ENCODE measurements at places on chromosomes 4 and X.

DNA sequence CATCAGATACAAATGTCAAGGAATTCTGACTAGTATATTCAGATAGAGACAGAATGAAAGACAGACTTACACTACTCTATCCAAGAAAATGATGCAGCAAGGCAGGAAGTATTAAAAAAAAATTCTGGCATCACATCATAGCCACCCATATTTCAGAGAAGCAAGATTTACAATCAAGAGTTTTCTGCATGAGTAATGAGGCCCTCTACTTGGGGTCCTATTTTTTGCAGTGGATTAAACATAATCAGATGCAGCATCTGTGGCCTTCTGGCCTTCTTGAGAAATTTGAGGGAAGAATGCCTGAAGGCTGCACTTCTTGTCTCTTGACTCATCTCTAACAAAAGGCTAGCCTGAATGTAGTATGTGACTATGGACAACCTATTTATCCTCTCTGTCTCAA is 48.2 kb upstream of the SLIT2 start:
- DNase-seq: no peak

DNA sequence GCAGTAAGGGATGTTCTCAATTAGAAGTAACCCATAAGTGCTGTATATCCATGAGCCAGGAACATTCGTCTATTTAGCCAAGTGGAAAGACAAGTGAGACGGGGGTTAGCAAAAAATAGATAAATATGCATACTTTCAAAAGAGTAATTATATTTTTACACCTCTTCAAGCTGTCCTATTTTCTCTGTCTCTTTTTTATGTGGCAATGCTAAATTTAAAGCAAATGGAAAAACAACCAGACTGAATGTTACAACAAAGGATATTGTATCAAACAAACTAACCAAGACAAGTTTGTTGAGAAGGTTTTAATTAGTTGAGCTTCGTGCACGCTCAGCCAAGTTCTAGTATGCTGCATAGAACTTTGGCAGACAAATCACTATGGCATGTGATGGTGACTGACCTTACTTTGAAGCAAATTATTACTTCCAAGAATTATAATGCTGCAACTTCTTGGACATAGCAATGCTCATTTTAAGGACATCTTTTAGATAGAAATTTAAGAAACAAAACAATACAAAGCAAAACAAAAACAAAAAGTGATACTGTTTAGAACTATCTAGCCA is 61.4 kb upstream of the TMEM150C start:
- DNase-seq: no peak

GRCh38 chrX:107429090-107429489 is 20.4 kb upstream of the FRMPD3 start:
- DNase-seq: no peak

DNA sequence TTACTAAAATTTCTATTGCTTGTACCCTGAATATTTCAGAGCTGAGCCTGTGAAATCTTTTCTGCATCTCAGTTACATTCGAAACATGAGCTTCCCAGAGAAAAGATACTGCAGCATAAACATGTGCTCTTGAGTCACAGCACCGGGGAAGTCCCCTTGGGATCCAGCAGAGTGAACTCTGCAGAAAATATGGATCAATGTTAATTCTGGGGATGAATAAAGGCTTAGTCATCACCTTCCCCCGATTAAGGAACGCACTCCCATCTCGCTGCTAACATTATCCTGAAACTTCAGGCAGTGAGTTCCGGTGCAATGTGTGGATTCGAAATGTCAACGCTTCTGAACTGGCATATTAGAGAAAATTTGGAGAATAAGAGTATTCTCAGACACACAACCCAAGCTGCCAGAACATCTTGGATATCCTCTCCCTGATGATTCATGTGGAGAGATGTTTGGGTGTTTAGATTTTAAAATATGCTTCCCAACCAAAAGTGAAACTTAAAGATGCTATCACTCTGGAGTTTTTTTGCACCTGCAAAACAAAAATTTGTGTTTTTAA is 90.8 kb downstream of the IRF2 start:
- no peak for DNase-seq

GRCh38 chr4:90095000-90095399 is 32.2 kb upstream of the CCSER1 start:
- no peak for DNase-seq

GRCh38 chrX:27918799-27919198 is 62.5 kb downstream of the DCAF8L1 start:
- no peak for DNase-seq

DNA sequence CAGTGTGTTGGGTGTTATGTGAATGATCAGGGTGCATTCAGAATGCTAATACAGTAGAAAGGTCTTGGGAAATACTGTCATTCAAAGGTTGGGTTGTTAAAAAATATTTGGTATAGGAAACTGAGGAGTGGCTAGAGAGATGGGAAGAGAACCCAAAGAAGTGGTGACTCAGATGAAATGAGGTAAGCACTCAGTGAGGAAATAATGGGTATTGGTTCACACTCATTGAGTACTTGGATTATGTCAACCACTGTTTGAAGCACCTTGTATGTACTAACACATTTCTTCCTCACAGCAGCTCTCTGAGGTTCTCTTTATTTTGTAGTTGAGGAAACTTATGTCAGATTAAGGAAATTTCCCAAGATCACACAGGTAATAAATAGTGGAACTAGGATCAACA is 40.8 kb upstream of the NUDT6 start:
- no peak for DNase-seq

DNA sequence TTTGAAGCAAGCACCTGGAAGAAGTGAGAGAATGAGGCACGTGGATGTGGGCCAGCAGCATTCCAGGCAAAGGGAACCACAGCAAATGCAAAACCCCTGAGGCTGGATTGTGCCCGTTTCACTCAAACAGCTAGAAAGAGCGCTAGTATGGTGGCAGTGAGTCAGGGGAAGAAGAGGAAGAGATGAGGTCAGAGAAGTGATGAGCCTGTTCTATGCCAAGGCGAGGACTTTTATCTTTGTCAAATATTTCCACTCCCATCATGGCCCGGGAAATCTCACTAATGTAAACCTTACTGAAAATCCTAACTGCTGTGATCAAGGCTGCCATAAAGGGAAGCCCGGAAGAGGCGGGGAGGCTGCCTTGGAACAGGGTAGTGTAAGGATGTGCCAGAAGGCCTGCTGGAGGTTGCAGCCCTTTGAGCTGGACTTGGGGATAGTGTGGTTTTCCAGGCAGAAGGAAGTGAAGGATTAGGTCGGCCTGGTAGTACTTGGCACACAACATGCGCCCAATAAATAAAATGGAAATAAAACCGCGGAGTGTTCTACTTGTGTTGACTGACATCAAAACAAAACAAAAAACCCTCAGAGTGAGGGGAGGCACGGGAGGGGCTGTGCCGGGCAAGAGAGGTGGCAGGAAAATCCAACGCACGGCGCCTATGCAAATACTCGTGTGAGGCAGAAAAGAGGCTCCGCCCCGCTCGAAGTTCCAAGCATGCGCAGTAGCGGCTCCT is 1.2 kb upstream of the CDK16 start:
- peak; percentile 18 for DNase-seq

- no peak for DNase-seq
Measured at GRCh38 chrX:154349359-154349935, 25.0 kb downstream of the FLNA start.

DNA sequence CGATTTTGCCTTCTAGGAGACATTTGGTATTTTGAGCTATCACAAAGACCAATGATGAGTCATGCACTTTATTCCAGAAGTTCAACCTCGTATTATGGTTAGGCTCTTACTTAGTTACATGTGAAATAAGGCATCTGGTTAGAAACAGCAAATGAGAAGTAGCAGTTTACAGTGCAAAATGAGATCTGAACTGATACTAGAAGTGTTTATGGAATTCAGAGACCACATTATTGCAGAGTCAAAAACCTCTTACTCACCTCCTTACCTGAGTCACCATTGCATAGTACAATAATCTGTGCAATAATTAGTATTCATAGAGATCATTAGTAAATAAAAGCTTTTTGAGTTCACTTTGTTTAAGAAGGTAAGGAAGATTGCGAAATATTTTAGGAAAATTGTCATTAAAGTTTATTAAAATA is 38.7 kb downstream of the SEC24B start:
- DNase-seq: no peak

GRCh38 chrX:68867458-68868112 is 38.8 kb downstream of the EFNB1 start:
- DNase-seq: no peak

DNA sequence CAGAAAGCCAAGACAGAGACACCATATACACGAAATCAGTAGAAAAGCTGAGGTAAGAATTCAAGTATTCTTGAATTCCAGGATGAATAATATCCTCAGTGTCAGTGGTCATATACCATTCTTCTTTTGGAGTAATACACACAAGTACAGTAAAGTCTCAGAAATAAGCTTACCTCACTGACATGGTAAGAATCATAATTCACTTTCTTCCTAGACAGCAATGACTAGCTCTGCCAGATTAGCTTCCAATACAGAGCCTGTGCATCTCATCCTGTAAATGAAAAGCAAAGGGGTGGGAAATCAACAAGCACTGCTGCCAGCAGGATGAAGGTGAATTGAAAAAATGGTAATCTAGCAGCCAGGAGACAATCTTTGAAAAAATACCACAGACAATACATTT is 31.2 kb upstream of the VSIG4 start:
- no peak for DNase-seq

- no peak for DNase-seq
Measured at GRCh38 chr4:57104706-57105560, 5.3 kb downstream of the IGFBP7 start.
